ENCODE measurements at places on chromosomes 11 and 22.

GRCh38 chr11:63552921-63553320 lies 10.3 kb downstream of the PLAAT2 start:
- DNase-seq = no peak

GRCh38 chr11:3036419-3036818 lies 20.8 kb downstream of the CARS1 start:
- no peak for DNase-seq

DNA sequence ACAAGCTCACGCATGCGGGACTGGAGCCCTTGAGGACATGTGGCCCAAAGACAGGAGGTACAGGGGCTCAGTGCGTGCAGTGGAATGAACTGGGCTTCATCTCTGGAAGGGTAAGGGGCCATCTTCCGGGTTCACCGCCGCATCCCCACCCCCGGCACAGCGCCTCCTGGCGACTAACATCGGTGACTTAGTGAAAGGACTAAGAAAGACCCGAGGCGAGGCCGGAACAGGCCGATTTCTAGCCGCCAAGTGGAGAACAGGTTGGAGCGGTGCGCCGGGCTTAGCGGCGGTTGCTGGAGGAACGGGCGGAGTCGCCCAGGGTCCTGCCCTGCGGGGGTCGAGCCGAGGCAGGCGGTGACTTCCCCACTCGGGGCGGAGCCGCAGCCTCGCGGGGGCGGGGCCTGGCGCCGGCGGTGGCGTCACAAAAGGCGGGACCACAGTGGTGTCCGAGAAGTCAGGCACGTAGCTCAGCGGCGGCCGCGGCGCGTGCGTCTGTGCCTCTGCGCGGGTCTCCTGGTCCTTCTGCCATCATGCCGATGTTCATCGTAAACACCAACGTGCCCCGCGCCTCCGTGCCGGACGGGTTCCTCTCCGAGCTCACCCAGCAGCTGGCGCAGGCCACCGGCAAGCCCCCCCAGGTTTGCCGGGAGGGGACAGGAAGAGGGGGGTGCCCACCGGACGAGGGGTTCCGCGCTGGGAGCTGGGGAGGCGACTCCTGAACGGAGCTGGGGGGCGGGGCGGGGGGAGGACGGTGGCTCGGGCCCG lies at the start of gene MIF:
Gene MIF, plus strand, starts transcription at position 439 of the 765 bp plus-strand sequence. Its CDS starts 92 bp downstream, at position 531.
- DNase-seq = peak; percentile 76

DNA sequence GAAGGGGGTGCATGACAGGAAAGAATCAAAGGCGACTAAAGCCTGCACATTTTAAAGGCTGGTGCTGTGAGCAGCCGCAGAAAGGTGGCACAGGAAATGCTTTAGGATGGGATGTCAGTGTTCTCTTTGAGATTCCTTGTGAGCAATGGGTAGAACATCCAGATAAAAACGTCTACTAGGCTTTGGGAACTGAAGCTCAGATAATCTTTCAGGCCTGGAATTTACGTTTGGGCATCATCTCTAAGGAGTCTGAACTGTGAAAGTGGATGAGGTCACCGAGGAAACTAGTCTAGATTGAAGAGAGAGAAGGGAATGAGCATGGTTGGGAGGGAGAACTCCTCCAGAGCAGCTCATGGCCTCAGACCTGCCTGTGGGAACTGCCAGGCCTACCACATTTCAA lies 65.7 kb downstream of the FLI1 start:
- DNase-seq = no peak

DNA sequence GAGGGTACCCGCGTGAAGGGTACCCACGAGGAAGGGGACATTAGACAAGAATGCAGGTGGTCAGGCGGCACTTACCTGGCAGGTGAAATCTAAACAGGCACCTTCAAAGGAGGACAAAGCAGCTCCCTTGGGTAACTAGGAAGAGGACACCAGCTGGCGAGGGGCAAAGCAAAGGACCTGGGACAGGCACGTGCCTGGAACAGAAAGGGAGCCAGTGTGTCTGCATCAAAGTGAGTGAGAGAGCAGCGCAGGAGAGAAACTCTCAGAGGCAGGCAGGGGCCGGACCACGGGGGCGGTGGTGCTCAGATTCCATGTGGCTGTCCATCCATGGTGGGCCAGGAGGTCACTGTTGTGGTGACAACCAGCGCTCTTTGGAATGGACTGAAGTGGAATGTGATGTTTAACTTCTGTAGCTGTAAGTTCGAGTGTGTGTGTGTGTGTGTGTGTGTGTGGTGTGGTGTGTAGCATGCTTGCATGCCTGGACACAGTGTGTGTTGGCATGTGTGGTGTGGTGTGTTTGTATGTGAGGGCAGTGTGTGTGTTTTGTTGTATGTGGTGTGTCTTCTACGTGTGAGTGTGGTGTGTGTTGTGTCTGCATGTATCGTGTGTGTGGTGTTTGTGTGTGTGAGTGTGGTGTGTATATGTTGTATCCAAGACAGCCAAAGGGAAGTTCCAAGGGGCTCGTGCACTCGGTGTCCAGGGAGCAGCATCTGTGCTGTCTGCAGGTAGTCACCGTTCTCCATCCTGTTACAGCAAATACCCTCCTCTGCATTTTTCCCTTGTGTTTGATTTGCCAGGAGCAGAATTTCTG lies 86.4 kb downstream of the CDKN1C start:
- DNase-seq = no peak

- no peak for DNase-seq
These were observed 28.7 kb upstream of the CASP12 start for GRCh38 chr11:104926771-104927611.

- no peak for DNase-seq
These were observed 6.7 kb upstream of the ZDHHC13 start for GRCh38 chr11:19110295-19110694.

- no peak for DNase-seq
These were observed 923.3 kb downstream of the KCNA4 start for GRCh38 chr11:29093416-29094120.

GRCh38 chr11:104124979-104125378 lies 39.0 kb downstream of the PDGFD start:
- no peak for DNase-seq

- no peak for DNase-seq
These were observed 79.4 kb upstream of the NNMT start for GRCh38 chr11:114216796-114217180.

DNA sequence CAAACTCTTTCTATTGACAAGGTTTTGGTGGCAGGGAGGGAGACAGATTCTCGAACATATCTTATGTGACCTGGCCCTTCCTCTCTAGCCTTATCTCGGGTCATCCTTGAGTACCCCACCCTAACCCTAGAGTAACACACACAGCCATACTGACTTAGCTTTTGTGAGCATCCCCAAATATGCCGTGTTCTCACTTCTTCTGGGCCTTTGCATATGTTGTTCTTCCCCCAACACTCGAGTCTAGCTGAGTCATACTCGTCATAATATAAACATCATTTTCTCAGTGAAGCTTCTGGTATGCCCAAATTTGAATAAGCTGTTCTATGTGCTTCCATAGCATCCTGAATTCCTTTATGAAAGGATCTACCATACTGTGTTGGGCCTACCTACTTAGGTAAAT lies 8.0 kb downstream of the TTC17 start:
- no peak for DNase-seq

DNA sequence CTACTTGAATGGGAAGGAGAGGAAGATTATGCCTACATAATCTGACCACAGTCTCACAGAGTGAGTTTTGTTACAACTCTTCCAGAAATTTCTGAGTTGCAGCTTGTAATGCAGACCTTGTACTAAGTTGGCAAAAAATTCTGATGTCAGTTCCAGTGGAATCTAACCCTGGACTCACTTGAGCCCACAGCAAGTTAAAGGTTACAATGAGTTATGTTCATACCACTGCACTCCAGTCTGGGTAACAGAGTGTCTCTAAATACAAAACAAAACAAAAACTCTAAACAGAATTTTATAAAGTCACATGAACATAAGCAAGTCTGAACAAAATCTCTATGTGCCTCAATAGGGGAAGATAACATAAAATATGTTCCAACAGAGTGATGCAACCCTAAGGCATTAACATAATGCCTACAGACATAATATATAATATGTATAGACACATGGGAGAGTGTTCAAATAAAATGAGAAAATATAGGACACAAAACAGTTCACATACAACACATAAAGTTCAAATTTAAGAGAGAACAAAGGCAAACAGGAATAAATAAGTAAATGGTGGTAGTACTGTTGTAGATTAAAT lies 1.1 kb downstream of the GLYAT start:
- no peak for DNase-seq

DNA sequence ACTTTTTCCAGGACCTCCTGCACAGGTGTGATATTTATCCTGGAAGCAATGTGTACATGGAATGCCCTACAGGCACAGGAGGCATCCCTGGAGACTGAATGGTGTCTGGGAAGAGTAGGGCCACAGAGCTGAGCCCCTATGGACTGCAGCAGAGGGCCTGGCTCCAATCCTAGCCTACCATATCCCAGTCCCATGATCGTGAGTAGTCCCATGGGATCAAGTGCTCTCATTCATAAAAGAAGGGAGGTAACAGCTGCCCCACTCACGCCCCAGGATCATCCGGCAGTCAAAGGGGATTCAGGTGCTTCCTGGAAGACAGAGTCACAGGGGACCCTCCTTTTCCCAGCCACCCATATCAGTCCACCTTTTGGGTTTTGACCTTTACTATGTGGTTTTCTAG lies 24.0 kb downstream of the ANKK1 start:
- DNase-seq = no peak

DNA sequence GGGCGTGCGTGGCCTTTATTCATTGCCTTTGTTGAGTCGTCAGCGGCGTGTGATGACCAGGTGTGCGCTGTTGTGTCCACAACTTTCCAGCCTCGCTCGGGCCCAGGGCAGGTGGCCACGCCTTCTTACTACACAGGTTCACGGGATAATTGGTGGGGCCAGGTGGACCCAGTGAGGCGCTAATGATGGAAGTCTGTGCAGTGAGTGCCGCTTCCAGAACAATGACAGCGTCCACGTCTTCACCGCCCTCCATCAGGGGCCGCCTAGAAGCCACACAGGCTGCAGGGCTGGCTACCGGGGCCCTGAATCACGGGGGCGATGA lies 1197.3 kb downstream of the BRD1 start:
- no peak for DNase-seq

GRCh38 chr11:100739666-100740065 lies 52.6 kb downstream of the ARHGAP42 start:
- no peak for DNase-seq

DNA sequence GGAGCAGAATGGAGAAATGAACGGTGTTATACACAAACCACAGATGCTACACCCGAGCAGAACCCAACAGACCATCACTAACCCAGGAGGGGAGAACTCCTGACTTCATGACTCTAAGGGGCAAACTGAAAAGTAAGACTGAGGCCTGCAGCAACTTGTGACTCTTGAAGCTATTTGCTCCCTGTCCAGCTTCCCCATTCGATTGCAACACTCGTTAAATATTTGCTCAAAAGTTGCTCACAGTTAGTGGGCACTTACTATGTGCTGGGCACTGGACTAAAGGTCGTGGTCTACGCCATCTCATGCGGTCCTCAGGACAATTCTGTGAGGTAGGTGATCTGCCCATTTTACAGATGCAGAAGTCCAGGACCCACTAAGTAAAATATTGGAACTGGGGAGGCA lies 9.5 kb upstream of the ADA2 start:
- DNase-seq = no peak

DNA sequence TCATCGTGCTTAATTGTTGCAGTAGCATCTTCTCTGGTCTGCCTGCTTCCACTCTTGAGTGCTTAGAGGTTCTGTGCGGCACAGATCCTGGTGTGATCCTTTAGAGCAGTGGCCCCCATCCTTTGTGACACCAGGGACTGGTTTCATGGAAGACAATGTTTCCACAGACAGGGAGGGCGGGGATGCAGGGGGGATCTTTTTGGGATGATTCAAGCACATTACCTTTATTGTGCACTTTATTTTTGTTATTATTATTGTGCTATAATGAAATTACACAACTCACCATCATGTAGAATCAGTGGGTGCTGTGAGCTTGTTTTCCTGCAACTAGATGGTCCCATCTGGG lies 76.8 kb upstream of the SHANK2 start:
- no peak for DNase-seq

DNA sequence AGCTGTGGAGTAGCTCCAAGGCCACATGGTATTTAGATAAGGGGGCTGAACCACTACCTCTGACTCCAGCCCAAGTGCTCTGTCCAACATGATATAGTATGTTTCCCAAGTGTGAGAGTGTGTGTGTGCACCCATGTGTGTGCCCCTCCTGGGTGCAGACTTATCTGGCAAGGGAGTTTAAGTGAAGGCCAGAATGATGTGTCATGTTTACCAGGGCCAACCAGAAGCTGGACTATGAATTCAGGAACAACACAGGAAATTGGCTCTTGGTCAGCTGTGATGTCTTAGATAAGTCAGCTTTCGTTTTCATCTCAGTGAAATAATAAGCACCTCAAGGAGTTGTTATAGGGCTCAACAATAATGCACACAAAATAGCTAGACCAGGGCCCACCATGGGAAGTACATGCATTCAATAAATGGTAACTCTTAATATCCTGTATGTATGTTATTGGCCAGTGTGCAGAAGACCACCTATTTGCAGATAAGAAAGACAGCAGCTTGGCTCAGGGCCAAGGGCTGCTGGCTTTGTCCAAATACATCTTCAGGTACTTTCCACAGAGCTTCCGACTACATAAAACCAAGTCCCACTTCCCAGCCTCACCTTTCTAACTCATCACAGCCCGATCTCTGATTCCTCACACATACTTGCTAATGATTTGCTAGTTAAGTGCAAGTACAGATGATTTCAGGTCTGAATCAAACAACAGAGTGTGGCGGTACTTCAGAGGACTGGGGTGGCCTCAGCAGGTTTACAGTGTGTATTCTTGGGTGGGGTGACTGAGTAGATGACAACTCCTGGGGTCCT lies 120.9 kb downstream of the ME3 start:
- no peak for DNase-seq
